ENCODE measurements at places on chromosomes 6 and 20.

GRCh38 chr6:85078058-85078457 is 313.7 kb upstream of the TBX18 start:
- DNase-seq = no peak

DNA sequence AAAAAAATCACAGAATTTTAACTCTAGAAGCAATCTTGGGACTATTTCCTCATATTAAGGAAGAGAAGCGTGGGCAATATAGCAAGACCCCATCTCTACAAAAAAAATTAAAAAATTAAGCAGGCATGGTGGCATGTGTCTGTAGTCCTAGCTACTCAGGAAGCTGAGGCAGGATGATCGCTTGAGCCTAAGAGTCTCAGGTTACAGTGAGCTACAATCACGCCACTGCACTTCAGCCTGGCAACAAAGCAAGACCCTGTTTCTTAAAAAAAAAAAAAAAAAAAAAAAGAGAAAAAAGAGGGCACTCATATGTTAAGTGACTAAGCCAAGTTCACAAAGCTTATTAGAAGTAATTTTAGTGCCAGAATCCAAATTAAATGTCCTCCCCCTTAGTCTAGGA is 100.8 kb downstream of the SESN1 start:
- no peak for DNase-seq

DNA sequence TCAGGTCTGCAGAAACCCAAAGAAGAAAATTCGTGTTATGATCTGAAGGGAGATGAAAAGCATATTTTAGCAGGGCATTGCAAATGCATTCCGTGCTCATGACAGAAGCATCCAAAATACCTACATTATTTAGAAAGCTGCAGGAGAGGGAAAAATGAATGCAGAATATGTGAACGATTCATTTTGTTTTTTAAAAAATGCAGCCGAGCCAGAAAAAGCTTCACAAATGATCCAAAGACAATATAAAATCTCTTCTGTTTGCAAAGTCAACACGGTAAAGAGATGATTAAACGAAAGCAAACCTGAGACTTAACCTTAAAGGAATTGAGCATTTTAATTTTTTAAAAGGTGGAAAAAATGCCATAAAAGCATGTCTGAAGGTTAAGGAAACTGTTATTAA is 136.1 kb upstream of the SULF2 start:
- DNase-seq = no peak

DNA sequence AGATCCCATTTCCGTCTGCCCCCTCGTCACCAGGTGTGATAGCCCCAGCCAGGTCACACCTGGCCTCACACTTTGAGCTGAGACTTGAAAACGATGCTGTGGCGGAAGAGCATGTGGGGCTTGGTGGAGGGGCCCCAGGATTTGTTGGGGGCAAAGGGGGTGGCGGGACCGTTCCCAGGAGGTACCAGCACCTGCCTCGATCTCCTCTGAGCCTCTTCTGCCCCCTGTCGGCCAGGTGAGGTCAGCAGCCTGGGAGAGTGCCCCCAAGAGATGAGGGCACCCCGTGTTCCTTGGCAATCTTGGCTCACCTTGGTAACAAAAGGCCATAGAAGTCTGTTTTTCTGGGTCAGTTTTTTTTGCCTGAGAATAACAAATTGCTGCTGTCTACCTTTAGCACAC is 25.4 kb downstream of the SPATA2 start:
- no peak for DNase-seq

- DNase-seq = no peak
Observed at GRCh38 chr6:142705054-142705453, 239.9 kb downstream of the HIVEP2 start.

DNA sequence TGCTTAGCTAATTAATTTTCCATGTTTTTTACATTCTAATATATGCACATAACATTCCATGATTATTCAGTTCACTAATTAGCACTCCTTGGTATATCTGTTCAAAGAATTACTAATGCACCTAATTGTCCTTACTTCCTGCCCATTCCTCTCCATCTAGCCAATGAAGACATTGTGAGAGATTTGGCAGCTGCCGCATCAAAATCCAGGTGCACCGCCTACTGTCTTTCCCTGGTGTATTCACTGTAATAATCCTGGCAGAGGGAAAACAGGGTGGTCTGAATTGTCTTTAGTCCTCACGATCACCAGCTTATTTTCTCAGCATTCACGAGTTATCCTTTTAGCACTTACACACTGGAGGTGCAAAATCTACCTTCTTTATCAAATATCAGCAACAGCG is 61.0 kb upstream of the SCGN start:
- no peak for DNase-seq

- no peak for DNase-seq
Observed at GRCh38 chr6:45881705-45882467, 133.8 kb downstream of the CLIC5 start.

- DNase-seq = peak; percentile 66
Observed at GRCh38 chr20:46174469-46175126, 56.5 kb downstream of the CD40 start.

DNA sequence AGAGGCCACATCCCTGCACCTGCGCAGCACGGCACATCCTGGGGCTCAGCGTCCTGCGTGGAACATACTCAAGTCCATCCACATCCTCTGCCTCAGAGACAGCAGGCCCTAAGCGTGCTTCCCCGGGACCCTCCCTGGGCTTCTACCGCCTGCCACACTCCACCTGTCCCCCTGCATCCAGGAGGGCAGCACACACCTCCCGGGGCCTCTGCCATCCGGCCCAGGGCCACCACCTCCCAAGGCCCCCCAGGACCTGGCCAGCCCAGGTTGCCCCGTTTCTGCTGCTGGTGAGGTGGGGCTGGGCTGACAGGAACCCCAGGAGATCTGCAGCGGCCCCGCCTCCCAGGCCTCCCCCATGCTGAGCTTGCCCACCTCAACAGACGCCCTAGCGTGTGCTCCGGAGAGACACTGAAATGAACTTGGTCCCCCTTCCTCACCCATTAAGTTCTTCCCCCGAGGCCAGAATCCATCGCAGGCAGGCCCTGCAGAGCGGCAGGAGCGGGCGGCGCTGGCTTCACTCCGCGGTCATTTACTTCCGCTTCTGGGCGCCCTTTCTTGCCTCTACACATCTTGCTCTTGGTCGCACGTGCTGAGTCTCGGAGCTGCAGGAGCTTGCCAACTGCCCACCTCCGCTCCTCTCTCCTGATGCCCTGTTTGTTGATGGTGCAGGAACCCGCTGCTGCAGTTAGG is 235.3 kb downstream of the TAF4 start:
- no peak for DNase-seq

GRCh38 chr6:57182017-57182432 is 9.9 kb downstream of the BAG2 start:
- no peak for DNase-seq

DNA sequence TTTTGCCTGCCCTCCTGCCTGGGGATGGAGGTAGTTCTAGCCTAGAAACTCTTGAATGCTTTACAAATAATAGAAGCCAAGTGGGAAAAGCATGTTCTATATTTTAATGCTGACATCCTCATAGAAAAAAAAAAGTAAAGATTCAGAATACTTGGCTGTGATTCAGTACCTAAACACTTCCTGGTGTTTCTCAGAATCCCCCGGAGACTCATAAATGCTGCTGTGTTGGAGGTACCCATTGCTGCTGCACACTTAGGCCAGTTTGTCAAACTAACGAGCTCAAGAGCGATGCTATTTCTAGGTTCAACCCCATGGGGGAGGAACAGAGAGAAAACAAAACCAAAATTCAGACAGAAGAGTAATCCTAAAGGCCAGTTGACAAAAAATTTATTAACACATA is 38.8 kb upstream of the ZFP64 start:
- no peak for DNase-seq

GRCh38 chr6:686497-686896 is 6.4 kb downstream of the EXOC2 start:
- no peak for DNase-seq

DNA sequence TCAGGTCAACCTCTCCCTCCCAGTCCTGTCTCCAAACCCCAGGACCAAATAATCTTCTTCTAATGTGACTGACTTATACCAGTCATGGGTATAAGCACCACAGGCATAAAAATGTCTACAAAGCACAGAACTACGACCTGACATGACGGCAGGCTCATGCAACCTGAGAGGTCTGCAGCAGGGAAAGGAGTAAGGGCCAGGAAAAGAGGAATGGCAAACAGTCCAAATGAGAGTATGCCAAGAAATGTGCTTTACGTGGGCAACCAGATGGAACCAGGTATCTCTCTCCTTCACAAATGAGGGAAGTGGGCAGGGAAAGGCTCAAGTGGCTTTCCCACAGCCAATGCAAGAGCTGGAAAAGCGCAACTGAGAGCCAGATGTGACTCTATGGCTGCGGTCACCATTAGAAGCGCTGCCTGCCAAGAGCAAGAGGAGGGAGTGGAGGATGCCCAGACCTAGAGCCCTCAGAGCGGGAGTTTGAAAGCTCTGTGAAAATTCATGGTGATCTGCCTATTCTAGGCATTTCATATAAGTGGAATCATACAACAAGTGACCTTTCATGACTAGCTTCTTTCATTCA is 6.0 kb downstream of the APMAP start:
- no peak for DNase-seq

DNA sequence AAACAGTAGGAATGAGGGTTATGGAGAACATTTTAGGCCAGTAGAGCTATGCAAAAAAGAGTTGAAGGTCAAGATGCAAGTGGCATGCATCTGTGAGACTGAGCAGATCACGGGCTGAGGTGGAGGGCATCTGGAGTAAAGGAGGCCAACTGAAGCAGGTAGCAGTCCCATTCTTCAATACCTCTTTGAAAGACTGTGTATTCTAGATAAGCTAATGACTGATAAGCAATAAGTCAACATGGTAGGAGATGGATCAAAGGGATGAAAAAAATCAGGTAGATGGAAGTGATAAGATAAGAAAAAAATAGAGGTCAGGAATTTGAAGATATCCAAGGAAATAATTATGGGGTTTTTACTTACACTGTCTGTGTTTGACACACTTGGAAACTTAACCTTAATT is 55.6 kb downstream of the ARMC2 start:
- no peak for DNase-seq

- peak; percentile 17 for DNase-seq
Observed at GRCh38 chr6:124881898-124882578, 80.2 kb upstream of the RNF217 start.

- no peak for DNase-seq
Observed at GRCh38 chr20:21515300-21516179, 1.7 kb upstream of the NKX2-2 start.

DNA sequence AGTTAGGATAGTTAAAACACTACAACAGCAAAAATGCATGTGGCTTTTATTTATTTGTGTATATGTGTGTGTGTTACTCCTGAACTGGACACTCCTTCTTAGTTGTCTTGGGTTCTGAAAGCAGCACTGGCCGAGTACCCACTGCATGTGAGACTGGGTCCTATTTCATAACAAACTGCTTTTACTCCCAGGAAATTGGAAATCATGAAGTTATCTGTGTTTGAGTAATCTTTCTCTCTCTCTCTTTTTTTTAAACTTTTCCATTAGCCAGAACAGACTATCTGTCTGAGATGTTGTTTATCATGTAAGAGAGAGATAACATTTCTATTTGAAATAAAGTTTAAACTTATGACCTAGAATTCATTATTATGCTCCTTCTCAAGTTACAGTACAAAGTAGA is 110.4 kb downstream of the LIN28B start:
- no peak for DNase-seq

DNA sequence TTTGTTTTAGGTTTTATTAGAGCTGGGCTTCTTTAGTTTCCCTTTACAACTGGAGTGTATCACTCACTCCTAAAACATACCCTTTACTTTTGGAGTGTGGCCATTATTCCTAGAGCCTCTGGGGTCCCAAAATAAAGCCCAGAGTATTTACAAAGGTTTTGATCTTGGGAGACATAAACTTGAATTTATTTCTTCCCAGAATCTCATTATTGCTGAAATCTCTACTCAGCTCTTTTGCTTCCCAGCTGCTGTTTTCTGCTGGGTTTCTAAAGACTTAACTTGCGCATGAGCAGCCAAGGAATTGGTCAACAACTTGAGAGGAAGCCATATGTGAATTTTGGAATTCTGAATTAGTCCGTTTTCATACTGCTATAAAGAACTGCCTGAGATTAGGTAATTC is 94.5 kb upstream of the NRSN1 start:
- no peak for DNase-seq

DNA sequence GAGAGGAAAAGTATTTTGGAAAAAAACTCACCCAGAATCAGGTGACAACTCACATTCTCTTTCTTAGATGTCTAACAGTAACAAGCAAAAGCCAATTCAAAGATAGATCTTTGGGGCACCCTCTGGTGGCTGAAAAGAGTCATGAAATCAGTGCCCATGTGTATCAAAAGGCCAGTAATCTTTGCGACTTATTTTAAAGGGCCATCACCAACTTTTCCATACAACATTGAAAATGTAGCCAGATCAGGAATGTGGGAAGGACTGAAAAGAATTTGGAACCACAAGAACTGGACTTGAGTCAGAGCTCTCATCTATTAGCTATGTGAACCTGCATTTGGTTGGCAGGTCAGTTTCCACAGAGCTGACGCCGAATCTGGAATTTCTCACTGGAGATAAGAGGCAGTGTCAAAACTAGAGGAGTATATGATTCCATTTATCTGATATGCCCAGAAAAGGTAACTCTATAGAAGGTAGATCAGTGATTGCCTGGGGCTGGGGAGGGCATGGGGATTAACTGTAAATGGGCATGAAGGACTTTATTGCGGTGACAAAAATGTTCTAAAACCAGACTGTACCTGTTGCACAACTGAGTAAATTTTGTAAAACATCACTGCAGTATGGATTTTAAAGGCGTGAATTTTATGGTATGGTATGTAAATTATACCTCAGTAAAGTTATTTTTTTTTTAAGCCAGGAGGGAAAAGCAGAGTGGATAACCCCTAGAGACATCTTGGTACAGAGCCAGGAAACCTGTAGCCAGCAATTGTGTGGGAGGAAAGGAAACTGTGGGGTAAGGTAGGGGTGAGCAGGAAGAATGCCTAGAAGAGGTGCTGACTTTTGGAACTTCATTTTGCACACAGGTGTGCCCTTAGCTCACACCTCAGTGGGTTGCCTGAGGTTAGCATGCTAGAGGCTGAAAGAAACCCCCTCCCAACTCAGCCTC is 117.1 kb upstream of the ASF1A start:
- peak; percentile 29 for DNase-seq

GRCh38 chr6:23097566-23097965 is 528.2 kb downstream of the HDGFL1 start:
- DNase-seq = no peak

DNA sequence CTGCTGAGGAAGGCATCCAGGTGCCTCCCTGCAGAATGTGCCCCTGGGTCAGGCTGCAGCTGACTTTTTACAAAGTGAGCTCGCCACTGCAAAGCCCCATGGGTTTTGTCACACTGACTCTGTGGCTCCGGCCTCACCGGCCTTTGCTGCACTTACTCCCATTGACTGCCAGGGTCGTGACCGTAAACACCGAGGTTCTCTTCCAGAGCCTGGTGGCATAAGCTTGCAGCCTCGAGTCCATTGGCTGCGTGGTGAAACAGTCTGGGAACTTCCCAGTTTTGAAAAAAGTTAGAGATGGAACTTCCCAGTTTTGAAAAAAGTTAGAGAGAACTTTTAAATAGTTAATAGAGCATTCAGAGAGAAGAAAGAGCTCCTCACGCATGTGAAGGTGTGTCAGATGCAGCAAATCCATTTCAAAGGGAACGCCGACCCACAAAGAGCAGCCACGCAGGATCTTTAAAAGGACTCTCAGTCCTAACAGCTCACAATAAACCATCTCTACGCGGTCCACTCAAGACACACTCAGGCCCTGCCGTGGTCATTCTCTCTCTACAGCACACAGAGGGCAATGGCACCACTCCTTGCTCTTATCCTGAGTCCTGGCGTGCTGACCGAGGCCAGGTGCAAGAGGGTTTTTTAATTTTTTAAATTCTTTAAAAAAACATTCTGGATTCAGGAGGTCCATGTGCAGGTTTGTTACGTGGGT is 12.8 kb downstream of the RAMACL start:
- DNase-seq = no peak

- DNase-seq = no peak
Observed at GRCh38 chr20:10093087-10093591, 58.4 kb downstream of the ANKEF1 start.
